ENCODE measurements at places on chromosomes 5 and 9.

GRCh38 chr9:37776328-37776727, 8.5 kb downstream of the EXOSC3 start:
- DNase-seq = no peak

DNA sequence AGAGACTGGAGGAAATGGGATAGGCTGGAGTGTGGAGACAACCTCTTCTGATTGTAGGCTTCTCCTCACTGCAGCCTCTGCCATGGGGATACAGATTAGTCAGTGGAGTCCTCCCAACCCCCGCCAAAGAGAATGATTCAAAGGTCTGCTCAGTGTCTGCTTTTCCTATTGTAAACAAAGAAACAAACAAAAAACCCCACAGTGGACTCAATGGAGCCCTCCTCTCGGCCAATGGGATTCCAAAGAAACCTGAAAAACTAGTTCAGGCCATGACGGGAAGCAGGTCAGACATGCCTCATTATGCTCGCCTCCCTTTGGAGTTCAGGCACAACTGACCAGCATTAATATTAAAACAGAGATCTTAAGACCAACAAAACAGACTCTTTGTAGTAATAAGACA, 85.8 kb downstream of the SEC61B start:
- DNase-seq = no peak

GRCh38 chr9:13734601-13735000, 455.1 kb upstream of the MPDZ start:
- DNase-seq = no peak

DNA sequence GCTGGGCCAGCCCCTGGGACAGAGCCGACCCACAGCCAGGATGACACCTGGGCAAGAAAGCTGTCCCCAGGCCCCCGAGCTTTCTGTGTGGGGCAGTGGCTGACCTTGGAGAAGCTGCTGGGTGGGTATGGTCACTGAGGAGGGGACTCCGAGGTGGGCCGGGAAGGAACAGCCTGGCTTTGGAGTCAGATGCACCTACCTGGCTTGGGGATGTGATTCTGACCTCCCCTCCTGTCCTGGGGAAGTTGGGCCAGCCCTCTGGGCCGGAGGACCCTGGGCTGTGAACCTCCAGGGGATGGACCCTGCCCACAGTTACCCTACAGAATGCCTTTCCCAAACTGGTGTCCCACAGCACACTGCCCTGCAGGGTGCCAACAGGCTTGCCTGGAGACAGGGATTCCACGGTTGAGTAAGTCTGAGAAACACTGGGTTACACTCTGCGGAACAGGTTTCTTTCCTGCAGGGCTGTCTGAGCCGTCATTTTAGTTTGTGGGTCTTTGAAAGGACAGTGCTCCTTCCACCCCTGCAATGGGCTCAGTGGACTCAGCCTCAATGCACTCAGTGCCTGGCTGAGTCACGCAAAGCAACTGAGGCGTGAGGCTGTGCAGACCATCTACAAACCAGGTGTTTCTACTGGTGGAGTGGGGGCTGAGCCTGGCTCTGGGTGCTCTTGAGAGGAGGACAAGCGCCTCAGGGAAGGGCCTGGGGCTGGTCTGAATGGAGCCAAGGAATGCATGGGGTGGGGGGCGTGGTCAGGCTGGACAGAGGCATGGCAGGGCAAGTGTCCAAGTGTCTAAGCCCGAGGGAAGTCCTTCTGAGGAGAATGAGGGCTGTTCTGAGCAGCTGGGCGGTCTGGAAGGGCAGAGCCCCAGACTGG, 41.3 kb upstream of the PHYKPL start:
- DNase-seq = no peak

- no peak for DNase-seq
Measured at GRCh38 chr5:177194268-177194667, 60.7 kb downstream of the NSD1 start.

DNA sequence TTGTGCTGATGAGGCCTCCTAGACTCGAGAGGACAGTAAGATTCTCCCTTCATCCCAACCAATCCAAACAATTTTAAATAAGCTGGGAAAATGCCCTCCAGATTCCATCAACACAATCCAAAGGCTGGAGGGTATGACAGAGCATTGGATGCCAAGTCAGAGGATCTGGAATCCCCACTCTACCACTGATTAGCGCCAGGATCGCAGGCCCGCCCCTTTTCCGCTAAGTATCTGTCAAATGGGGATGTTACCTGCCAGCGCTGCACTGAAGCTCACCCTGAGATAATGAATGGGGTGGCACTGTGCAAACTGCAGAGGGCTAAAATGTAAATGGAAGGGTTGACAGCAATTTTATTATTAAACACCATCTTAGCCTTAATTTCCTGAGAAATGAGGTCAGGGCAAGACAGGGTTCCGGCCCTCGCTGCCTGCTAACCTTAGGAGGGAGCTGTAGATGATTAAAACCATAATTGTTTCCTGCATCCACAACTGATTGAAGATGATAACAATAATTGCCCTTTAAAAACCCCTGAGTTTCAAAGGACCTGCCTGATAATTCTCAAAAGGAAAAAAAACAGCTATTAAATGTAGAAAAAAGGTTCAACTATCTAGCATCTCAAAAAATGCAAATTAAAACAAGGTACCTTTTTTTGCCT, 31.6 kb upstream of the GABBR2 start:
- DNase-seq = no peak

DNA sequence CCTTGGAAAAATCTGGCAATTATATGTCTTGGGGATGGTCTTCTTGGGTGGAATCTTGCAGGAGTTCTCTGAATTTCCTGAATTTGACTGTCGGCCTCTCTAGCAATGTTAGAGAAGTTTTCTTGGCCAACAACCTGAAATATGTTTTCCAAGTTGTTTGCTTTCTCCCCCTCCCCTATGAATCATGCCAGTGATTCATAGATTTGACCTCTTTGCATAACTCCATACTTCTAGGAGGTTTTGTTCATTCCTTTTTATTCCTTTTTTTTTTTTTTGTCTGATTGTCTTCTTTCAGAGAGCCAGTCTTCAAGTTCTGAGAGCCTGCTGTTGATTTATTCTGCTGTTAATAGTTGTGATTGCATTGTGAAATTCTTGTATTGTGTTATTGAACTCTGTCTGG, 56.7 kb upstream of the SLC44A1 start:
- DNase-seq = no peak

DNA sequence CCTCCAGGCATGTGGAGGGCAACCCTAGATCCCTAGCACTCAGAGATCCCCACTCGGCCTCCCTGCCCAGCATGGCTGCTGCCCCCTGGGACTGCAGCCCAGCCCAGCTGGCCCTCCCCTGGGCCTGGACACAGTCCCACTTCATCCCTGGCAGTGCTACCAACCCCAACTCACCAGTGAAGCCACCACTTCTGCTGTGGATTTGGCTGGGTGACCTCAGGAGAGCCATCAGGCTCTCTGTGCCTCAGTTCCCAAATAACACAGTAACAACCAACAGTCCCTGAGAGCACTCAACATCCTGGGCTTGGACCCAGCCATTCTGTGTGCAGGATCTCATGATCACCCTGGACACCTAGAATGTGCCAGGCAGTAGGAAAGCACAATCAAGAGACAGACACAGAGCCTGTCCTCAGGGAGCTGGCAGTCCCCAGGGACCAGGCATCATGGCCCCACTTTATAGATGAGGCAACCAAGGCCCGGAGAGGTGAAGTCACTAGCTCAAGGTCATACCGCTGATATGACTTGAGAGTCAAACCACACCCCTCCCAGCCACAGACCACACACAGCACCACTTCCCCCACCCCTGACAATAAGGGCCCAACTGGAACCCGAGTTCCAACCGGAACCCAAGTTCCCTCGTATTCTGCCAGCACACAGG, 4.7 kb upstream of the PSMB7 start:
- no peak for DNase-seq

DNA sequence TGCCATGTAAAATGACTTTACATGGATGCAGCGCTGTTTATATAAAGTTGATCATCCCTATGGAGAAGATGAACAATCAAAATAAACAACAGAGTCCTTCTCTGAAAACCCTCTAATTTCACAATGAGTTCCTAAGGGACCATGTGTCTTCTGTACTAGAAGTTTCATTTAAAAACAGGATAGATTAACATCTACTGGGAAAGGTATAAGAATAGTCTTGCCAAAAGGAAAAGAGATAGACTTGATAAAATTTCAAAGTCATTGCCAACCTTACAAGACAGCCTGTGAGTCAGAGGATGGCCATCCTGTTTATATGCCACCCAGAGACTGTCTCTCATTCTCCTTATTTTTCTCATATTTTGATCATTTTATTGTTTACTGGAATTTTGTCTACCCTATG, 367.1 kb upstream of the PDE4D start:
- no peak for DNase-seq

DNA sequence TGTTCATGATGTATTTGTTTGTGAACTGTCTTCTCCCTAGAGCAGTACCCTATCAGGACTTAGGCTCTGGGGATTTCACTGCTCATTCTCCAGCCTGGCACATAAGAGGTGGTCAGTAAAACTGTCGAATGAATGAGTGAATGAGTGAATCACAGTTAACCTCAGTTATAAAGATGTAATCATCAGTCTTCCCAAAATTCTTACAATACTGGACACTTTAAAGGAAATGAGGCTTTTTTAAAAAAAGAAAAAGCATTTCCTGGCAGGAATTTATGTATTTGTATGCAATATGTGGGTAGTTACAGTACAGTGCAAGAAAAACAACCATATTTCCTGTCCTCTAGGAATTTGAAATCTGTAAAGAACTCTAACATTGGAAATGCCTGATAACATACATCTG, 59.6 kb downstream of the RAI14 start:
- no peak for DNase-seq

DNA sequence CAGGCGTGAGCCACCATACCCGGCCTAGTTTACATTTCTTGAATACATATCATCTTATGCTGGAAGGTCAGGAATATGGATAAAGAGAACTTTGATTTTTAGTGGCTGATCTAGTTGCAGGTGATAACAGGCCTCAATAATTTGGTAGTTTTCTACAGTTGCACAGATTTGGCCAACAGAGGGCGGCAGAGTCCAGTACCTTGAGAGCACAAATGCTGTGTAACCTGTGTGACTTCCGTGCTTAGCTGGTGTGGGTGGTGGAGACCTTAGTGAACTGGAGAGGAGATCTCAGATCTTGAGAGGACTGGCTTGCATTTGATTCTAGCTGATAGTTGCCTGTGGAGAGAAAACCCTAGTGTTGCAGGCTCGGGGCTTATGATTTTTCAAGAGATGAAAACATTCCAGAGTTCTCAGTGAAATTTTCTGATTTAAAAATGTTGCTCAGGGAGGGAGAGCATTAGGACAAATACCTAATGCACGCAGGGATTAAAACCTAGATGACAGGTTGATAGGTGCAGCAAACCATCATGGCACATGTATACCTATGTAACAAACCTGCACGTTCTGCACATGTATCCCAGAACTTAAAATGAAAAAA, 17.4 kb upstream of the GPR151 start:
- DNase-seq = peak; percentile 75

DNA sequence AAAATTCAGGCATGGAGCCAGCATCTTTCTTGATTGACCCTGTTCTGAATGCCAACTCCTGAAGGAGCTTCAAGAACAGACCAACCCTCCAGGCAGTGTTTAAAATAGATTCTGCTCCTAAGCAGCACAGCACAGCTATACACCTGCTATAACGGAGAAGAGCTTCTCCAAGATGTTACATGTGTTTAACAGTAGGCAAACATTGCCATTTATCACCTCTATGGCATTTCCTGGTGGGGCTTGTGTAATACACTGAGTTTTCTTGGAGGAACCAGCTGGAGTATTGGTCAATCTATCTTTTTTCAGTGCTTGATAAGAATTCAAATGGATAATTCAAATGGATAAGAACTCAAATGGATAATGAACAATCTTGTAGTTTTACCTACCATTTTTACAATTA, 615.1 kb downstream of the CDH12 start:
- DNase-seq = no peak

DNA sequence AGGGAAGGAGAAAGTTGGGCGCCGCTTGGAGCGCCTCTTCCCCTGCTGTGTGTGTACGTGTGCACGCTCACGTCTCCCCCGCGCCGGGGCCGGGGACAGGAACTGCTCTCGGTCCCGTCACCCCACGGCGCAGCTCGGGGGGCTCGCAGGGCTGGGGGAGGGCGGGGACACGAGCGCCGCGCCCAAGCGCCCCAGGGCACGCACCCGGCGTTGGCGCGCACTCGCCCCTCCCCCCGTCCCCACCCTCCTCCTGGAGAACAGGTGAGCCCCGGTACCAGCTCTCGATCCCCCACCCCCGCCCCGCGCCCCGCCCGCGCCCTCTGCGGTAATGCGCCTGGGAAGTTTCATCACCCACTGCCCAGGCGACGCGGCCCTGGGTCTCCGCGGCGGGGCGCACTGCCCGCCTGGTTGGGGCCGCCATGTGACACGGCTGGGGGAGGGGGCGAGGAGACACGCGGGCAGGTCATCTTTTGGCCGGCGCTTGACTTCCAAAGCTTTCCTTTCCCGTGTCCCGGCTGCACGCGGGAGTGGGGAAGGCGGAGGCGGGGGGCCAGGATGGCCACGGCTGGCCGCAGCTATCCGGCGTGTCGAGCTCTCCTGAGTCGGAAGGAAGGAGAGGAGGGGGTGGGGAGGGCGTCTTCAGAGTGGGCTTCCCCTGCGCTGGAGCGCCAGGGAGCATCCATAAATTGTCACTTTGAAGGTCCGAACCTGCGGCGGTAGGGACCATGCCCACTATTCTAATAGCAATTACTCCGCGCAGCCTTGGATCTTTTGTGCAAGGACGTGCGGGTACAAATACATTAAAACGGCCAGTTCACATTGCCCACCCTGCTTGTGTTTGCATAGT, 1.5 kb upstream of the STC2 start:
- no peak for DNase-seq

DNA sequence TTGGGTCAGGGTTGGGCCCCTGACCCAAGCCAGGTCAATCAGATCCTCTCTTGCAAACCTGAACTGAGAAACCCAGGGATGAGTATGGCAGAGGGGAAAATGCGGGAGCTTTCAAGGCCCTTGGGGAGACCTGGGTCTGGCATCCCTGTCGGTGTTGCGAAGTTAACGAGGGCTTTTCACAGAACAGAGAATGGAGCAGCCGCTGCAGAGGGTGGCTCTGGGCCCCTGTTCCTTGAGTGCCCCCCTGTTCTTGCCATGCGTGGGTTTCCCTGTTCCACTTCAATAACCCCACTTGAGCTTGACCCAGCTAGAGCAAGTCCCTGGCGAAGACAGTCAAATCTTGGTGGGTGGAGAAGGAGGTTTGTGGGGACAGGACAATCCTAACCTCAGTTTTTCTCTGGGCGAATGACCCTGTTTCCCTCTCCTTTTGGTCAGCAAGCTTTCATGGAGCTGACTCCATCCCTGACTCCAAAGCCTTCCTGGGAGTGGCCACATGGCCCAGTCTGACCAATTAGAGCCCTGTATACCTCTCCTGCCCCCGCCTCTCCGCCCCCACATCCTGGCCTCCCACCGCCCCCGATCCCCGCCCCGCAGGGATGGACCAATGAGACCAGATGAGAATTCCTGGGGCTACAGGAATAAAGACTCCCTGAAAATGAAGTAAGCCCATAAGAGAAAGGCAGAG, 2.9 kb upstream of the VDAC1 start:
- no peak for DNase-seq
